GM23248 (cell line): ENCODE measurements at places on chromosomes 3 and 15.

DNA sequence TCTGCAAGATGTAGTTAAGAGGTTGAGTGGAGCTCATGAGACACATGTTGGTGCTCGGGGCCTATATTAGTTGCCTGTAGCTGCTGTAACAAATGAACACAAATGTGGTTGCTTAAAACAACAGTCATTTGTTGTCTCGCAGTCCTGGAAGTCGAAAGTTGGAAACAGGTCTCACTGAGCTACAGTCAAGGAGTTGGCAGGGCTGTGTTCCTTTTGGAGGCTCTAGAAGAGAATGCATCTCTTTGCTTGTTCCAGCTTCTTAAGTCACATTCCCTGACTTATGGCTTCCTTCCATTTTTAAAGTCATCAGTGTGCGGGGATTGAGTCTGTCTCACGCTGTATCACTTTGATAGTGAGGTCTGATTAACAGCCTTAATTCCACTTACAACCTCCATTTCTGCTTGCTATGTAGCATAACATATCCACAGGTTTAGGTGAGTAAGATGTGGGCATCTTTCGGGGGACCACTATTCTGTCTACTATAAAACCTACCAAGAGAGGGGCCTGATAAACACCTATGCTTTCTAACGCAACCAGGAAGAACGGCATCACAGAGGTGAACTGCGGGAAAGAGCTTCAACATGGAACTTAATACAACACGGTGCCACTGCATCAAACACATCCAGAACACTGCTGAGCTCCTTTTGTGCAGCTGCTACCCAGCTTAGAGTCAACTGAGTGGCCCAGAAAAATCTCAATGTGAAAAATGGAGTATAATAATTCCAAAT, 119.4 kb downstream of the ATP10A start:
- H3K36me3 ChIP-seq: peaks cover 6% of the 10 kb centered on the region
- no peaks in the 10 kb centered on the region for H3K4me1 ChIP-seq
- no peak for DNase-seq
- no peak overlapping the region for H3K4me3 ChIP-seq

GRCh38 chr3:197926418-197926817, 23.6 kb upstream of the RPL35A start:
- H3K27ac ChIP-seq: no peak overlapping the region
- H3K4me1 ChIP-seq: no peaks in the 10 kb centered on the region
- no peak for DNase-seq
- no peaks in the 10 kb centered on the region for H3K27me3 ChIP-seq
- H3K4me3 ChIP-seq: no peak overlapping the region

GRCh38 chr3:172622916-172623700, 87.8 kb downstream of the NCEH1 start:
- H3K4me1 ChIP-seq: peaks cover 41% of the 10 kb centered on the region
- no peak overlapping the region for H3K4me3 ChIP-seq
- H3K27ac ChIP-seq: no peak overlapping the region
- H3K27me3 ChIP-seq: no peaks in the 10 kb centered on the region
- H3K36me3 ChIP-seq: no peaks in the 10 kb centered on the region
- peak; percentile 67 for DNase-seq

GRCh38 chr15:75371901-75372688, 3.7 kb upstream of the MAN2C1 start:
- peaks cover 15% of the 10 kb centered on the region; the same call in 1 of the 2 replicates for H3K4me1 ChIP-seq
- peaks cover 20% of the 10 kb centered on the region for H3K36me3 ChIP-seq
- no peak overlapping the region for H3K4me3 ChIP-seq
- DNase-seq: no peak

DNA sequence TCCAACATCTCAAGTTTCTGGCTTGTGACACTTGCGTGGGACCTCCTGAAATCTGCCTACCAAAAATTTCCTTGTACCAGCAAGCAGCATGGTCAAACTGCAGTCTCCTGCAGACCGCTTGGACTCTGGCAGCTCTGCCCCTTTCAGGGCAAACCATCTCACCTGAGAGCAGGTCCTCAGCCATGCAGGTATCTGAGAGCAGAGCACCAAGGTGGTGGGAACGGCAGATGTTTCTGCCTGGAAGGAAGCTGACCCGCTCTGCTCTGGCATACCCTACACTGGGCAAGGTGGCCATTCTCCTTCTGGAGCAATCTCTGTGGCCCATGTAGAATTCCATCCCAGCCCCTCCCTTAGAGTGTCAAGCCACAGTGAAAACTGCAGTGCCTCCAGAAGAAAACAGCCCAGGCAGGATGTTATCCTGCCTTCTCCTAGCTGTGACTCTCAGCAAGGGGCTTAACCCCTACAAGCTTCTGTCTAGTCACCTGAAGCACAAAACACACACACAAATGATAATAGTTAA, 21.6 kb downstream of the MESD start:
- H3K4me3 ChIP-seq: no peak overlapping the region
- H3K36me3 ChIP-seq: no peaks in the 10 kb centered on the region
- H3K27ac ChIP-seq: no peak overlapping the region
- no peaks in the 10 kb centered on the region for H3K27me3 ChIP-seq
- H3K4me1 ChIP-seq: peaks cover 13% of the 10 kb centered on the region
